Mesothelial cell of epicardium (in vitro differentiated cells): ENCODE measurements at places on chromosomes 2 and 18. TPM values are rescaled to one million over a fixed set of nuclear protein-coding genes. Genes with fewer than 3 reads are reported as not detected.

GRCh38 chr2:42298132-42298531, 62.9 kb downstream of the COX7A2L start:
- no peak for DNase-seq
- peaks cover 20% of the 10 kb centered on the region for H3K36me3 ChIP-seq
- H3K4me3 ChIP-seq, result no peak overlapping the region
- H3K4me1 ChIP-seq, result no peaks in the 10 kb centered on the region
- no peaks in the 10 kb centered on the region for H3K27me3 ChIP-seq
- no peak overlapping the region for H3K27ac ChIP-seq

GRCh38 chr2:101763496-101764333, 66.2 kb downstream of the MAP4K4 start:
- no peak overlapping the region for H3K4me3 ChIP-seq
- peaks cover 68% of the 10 kb centered on the region for H3K4me1 ChIP-seq
- no peaks in the 10 kb centered on the region for H3K27me3 ChIP-seq
- H3K27ac ChIP-seq, result peak overlapping the region; percentile 72
- H3K36me3 ChIP-seq, result peaks cover 2% of the 10 kb centered on the region

DNA sequence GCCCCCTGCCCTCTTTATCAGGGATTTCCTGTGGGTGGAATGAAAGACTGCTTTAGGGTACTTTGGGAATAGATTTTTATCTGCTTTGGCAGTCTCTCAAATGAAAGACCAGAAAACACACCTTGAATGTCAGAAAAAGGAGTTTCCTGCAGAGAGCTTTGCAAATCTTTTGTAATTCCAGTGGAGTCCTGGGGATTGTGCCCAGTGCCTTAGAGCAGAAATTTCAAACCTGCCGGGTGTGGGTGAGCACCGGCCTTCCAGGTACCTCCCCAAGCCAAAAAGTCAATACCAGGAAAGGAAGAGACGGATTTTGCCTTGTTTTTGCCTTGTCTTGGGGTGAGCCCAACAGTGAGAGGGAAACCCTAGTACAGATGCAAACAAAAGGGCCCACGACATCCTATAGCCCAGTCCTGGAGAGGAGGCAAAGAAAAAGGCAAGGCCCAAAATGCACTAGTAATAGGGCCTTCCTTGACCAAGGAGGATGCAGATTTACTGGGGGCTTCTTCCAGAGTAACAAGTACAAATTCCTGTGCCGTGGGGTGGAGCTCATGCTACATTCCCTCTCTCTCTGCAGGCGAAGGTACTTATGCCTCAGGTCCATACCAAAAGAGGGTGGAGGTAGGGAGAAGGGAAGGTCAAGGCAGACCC, 36.4 kb downstream of the FOXI3 start:
- no peaks in the 10 kb centered on the region for H3K27me3 ChIP-seq
- H3K4me3 ChIP-seq, result no peak overlapping the region
- no peaks in the 10 kb centered on the region for H3K36me3 ChIP-seq
- peaks cover 20% of the 10 kb centered on the region for H3K4me1 ChIP-seq

GRCh38 chr2:143152637-143153036, 23.4 kb downstream of the ARHGAP15 start:
- H3K27ac ChIP-seq, result no peak overlapping the region
- H3K36me3 ChIP-seq, result no peaks in the 10 kb centered on the region
- H3K4me1 ChIP-seq, result peaks cover 8% of the 10 kb centered on the region
- no peak overlapping the region for H3K4me3 ChIP-seq

DNA sequence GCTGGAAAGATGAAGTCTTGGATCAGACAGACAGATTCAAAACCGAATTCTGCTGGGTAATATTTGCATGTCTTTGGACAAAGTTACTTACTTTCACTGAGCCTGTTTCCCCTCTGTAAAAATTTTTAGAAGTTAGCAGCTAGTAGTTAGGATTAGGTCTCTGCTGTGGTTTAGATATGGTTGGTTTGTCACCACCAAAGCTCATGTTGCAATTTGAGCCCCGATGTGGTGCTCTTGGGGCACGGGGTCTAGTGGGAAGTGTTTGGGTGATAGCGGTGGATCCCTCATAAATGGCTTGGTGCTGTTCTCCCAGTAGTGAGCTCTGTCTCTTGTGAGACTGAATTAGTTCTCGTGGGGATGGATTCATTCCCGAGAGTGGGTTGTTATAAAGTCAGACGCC, 38.9 kb upstream of the PNO1 start:
- no peak for DNase-seq
- H3K4me3 ChIP-seq, result no peak overlapping the region
- H3K36me3 ChIP-seq, result no peaks in the 10 kb centered on the region

GRCh38 chr18:33404244-33404873, 36.2 kb downstream of the CCDC178 start:
- H3K4me1 ChIP-seq, result peaks cover 20% of the 10 kb centered on the region
- H3K36me3 ChIP-seq, result no peaks in the 10 kb centered on the region
- DNase-seq, result no peak

DNA sequence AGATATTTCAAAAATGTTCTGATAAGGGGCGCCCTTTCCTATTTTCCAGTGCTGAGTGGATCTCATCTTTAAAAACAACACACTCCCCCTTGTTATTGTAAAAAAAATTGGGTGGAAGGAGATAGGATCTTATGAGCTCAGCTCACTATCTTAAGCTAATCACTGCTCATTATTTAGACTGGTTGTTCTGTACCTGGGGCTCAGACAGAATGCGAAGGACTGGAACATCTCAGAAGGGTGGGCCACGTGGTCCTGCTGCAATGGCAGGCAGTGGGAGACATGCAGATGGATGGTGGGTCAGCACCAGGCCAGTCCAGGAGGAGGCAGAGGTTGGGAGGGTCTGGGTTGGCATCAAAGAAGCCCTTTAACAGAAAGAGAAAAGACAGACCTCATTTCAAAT, 48.3 kb upstream of the GPR155 start:
- peaks cover 23% of the 10 kb centered on the region for H3K4me1 ChIP-seq
- peaks cover 2% of the 10 kb centered on the region for H3K36me3 ChIP-seq
- no peak overlapping the region for H3K27ac ChIP-seq
- H3K4me3 ChIP-seq, result no peak overlapping the region
- H3K27me3 ChIP-seq, result no peaks in the 10 kb centered on the region

DNA sequence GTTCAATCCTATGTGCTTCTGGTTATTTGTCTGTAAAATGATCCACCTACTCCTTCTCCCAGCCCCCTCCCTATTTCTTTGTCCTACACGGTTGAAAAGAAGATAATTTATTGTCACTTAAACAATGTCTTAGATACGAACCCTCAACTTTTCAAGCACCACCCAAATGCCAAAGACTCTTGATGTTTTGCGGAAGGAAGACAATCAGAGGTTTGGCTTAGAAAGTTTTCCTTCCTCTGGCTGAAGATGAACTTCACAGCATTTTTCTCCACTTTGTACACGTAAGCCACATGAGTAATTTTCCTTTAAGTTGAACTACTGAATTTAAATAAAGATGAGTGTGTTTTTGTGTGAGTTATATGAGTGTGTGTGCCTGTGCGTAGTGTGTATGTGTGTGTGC, 25.5 kb upstream of the SLC8A1 start:
- H3K27me3 ChIP-seq, result no peaks in the 10 kb centered on the region
- DNase-seq, result no peak
- H3K4me1 ChIP-seq, result peaks cover 10% of the 10 kb centered on the region
- no peak overlapping the region for H3K4me3 ChIP-seq

GRCh38 chr18:52723550-52723970, 383.6 kb downstream of the DCC start:
- H3K36me3 ChIP-seq, result no peaks in the 10 kb centered on the region
- H3K4me3 ChIP-seq, result no peak overlapping the region
- H3K4me1 ChIP-seq, result no peaks in the 10 kb centered on the region
- H3K27me3 ChIP-seq, result no peaks in the 10 kb centered on the region
- no peak for DNase-seq

PID1 gene
- 2.0 to 2.4 TPM (median 2.1 TPM) in 3 replicates for total RNA-seq

CTAGE1 gene
- total RNA-seq, result 0.07 to 0.13 TPM (median 0.11 TPM) in 3 replicates

CENPA gene
- total RNA-seq, result 7.9 to 9.2 TPM (median 8.8 TPM) in 3 replicates

MOGAT1 gene
- total RNA-seq, result not detected in 3 replicates
